Osteoblast (primary cell): ENCODE measurements at places on chromosomes 5 and 9.

- H3K27ac ChIP-seq: no peak overlapping the region
- no peak overlapping the region for H3K4me3 ChIP-seq
- peaks cover 10% of the 10 kb centered on the region for H3K36me3 ChIP-seq
- H3K4me1 ChIP-seq: peaks cover 26% of the 10 kb centered on the region
Observed at GRCh38 chr5:159104051-159104651, 4.4 kb upstream of the EBF1 start.

DNA sequence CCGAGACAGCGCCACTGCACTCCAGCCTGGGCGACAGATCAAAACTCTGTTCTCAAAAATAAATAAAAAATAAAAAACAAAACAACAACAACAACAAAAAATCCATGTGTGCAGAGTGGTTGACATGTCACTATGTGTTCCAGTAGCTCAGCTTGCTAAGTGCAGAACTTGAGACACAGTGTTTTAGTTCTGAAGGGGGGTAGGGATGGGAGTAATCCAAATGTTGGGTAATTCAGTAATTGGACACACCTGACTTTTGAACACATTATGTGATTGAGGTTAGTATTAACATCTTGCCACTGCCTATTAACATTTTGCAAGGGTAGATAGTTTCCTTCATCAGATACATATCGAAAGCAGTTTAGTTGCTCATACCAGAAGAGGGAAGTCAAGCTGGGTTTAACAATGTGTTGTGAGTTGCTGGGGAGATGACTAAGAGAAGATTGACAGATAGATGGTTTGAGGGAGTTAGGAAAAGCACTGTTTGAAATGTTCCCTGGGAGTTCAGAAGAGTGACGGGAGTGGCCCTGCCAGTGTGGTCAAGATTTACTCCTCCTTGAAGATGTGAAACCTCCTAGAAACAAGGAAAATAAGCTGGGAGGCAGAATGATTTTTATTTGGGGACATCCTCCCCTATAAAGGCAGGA, 928 bp downstream of the HACD4 start:
- peak overlapping the region; percentile 30 for H3K27ac ChIP-seq
- peaks cover 20% of the 10 kb centered on the region for H3K4me1 ChIP-seq
- no peaks in the 10 kb centered on the region for H3K27me3 ChIP-seq
- H3K36me3 ChIP-seq: no peaks in the 10 kb centered on the region
- H3K4me3 ChIP-seq: peak overlapping the region; percentile 75

DNA sequence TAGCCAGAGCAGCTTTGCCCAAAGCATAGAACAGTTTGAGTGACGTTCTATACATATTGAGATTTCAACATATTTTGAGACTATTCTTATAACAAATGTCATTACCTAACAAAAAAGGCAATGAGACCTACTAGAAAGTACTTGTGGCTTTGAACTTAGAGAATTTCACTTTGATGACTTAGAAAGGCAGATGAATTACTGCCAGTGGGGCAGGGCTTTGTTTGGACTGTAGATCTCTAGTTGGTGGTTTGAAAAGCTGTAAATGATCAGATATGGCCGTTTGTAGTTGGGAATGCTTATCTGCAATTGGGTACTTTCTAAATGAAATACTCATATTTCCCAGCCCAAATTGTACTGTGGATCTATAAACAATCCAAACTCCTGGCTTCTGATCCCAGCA, 28.1 kb downstream of the SOX30 start:
- no peak for DNase-seq
- H3K4me1 ChIP-seq: no peaks in the 10 kb centered on the region
- H3K36me3 ChIP-seq: no peaks in the 10 kb centered on the region
- no peak overlapping the region for H3K27ac ChIP-seq
- H3K4me3 ChIP-seq: no peak overlapping the region

DNA sequence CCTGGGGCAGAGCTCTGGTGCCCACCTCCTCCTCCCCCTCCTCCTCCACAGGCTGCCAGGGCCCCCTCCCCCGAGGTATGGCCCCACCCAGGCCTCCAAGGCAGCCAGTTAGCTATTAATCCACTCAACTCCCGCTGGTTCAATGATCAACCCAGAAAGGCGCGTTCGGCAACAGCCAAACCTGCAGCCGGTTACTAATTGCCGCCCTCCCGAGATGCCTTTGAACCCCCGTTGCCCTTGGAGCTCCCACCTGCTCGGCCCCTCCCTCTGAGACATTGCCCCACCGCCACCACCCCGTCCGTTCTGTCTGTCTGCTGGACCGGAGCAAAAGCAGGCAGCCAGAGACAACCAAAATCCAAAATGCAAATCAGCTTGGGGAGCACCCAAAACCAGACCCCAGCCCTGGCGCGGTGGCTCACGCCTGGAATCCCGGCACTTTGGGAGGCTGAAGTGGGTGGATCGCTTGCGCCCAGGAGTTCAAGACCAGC, 25.8 kb downstream of the NOTCH1 start:
- H3K4me3 ChIP-seq: no peak overlapping the region
- H3K27me3 ChIP-seq: no peaks in the 10 kb centered on the region
- no peak overlapping the region for H3K27ac ChIP-seq
- no peak for DNase-seq
- H3K36me3 ChIP-seq: peaks cover 11% of the 10 kb centered on the region
- no peaks in the 10 kb centered on the region for H3K4me1 ChIP-seq

DNA sequence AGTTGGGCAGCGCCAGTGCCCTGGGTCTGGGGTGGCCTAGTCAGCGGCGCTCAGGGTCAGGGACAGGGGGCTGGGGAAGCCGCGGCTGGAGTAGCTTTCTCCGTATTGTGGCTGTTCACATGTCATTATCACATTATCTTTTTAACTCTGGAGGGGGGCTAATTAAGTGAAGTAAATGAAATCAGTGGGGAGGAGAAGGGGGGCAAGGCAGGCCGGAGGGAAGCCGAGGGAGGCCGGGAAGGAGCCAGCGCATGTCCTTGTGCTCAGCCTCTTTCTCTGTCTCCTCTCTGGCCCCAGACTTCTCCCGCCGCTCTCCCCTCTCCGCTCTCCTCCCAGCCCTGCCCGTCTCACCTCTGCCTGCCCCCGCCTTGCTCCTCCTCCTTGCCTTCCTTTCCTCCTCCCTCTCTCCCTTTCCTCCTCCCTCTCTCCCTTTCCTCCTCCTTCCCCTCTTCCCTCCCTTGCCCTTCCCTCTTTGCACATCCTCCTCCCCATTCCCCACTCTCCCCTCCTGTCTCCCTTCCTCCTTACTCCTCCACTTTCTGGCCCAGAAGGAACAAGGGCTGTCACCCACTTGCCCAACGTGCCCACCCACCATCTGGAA, 38.7 kb downstream of the ASS1 start:
- DNase-seq: no peak
- H3K27ac ChIP-seq: no peak overlapping the region
- H3K4me1 ChIP-seq: no peaks in the 10 kb centered on the region
- no peak overlapping the region for H3K4me3 ChIP-seq
- peaks cover 22% of the 10 kb centered on the region for H3K36me3 ChIP-seq
- H3K27me3 ChIP-seq: no peaks in the 10 kb centered on the region

GRCh38 chr5:124289641-124290311, 456.7 kb downstream of the ZNF608 start:
- DNase-seq: no peak
- H3K27me3 ChIP-seq: no peaks in the 10 kb centered on the region
- no peak overlapping the region for H3K27ac ChIP-seq
- no peaks in the 10 kb centered on the region for H3K4me1 ChIP-seq
- H3K4me3 ChIP-seq: no peak overlapping the region

DNA sequence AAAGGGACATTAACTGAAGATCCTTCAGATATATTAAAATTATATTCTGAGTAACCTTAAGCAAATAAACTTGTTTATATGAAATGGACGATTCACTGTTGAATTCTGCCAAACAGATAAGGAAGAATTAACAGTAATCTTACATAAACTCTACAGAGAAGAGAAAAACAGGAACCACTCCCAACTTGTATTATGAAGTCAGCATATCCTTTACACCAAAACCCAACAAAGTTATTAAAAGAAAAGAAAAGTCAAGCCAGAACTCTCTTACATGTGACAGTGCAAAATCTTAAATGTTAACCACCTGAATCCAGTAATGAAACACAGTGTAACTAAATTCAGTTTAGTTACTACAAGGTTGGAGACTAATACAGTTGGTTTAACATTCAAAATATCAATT, 185.8 kb downstream of the DEPDC1B start:
- DNase-seq: no peak
- no peaks in the 10 kb centered on the region for H3K4me1 ChIP-seq
- H3K4me3 ChIP-seq: no peak overlapping the region
- H3K36me3 ChIP-seq: no peaks in the 10 kb centered on the region
- no peak overlapping the region for H3K27ac ChIP-seq
